Endodermal cell (in vitro differentiated cells): ENCODE measurements at places on chromosomes 7 and 10. TPM values are rescaled to one million over a fixed set of nuclear protein-coding genes. Genes with fewer than 3 reads are reported as not detected.

NPSR1 gene
- not detected in 2 replicates for total RNA-seq

PTF1A gene
- total RNA-seq = not detected in 3 replicates

FAM200A gene
- total RNA-seq = 6.5 to 10.6 TPM (median 7.7 TPM) in 3 replicates

DNA sequence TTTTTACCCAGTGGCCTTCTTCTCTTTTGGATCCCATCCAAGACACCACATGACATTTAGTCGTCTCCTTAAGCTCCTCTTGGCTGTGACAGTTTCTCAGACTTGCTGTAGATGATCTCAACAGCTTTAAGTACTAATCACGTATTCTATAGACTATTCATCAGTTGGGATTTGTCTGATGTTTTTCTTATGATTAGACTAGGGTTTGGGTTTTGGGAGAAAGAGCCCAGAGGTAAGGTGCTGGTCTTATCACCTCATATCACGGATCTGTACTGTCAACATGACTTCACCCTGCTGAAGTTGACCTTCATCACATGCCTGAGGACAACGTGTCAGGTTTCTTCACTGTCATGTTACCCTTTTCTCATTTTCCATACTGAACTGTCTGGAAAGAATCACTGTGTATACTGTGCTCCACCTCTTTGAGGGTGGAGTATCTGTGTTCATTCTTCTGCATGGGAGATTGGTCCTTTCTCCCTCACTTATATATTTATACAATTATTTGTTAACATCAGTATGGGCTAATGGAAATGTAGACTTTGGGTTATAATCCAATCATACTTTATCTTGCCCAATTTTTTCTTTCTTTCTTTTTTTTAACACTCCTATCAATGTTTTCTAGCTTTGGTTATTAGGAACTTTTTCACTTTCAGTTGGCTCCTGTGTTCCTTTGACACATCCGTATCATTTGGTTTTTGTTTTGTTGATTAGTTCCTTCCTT lies 6.4 kb upstream of the HKDC1 start:
- no peak for DNase-seq

DNA sequence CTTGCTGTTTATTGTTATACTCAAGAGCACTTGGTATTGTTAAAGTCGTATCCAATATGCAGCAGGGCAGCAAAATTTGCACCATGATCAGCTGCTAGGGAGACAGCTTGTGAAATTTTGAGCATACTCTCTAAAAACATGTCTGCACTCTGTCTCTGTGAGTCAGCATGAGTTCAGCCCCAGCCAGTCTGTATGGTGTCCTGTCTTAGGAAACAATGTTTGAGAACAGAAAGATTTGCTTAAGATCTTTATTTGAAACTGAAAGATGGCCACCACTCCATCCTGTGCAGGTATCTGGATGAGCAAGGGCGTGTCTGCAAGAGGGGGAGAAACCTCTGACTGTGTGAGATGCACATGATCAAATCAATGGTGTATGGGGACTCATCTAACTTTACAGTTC lies 97.1 kb downstream of the GNAI1 start:
- DNase-seq = no peak

DNA sequence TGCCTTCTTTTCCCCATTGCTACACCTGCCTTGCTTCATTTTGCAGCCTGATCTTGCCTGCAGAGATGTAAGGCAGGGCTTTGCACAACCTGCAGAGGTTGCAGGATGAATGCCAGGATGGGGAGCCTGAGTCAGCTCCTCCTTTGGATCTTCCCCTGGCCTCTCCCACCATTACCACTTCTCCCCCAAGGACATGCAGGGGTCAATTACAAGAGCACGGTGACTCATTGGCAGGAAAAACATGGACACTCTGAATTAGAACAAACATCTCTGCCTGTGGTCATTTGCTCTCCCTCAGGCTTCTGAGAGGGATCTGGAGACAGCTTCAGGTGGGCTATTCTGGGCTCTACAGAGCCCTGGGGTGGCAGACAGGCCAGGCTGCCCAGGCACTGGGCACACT lies 89.2 kb downstream of the HERPUD2 start:
- DNase-seq = no peak

DNA sequence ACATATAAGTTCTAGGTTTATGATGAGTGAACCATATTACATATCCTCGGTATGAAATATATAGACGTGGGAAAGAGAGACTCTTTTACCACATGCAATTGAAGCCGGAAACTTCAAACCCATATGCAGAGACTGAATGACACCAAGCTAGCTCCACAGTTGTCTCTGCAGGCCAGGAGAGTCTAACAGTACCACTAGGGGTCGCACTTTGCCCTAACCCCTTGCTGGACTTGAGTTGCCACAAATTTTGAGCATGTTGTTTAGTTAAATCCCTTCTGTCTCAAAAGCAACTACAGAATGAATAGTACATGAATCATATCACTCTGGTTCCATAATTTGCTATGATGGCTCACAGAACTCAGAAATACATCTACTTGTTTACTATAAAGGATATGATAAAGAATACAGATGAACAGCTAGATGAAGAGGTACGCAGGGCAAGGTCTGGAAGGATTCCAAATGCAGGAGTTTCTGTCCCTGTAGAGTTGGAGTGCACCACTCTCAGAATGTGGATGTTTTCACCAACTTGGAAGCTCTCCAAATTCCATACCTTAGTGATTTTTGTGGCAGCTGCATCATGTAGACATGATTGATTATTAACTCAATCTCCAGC lies 112.4 kb upstream of the YAE1 start:
- peak; percentile 90 for DNase-seq

DNA sequence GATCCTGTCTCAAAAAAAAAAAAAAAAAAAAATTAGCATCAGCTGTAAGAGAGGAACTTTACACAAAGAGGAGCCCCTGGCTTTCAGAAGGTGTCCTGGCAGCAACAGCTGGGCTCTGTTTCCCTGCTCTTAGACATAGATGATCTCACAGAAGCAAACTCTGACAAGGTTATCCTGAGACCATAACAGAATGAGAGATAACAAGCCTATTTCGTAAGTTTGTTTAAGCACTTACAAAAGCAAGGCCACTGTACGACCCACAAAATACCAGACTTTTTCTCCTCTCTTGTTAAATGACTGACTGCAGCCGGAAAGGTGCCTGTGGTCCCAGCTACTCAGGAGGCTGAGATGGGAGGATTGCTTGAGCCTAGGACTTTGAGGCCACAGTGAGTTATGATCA lies 33.3 kb upstream of the OTUD1 start:
- no peak for DNase-seq

DNA sequence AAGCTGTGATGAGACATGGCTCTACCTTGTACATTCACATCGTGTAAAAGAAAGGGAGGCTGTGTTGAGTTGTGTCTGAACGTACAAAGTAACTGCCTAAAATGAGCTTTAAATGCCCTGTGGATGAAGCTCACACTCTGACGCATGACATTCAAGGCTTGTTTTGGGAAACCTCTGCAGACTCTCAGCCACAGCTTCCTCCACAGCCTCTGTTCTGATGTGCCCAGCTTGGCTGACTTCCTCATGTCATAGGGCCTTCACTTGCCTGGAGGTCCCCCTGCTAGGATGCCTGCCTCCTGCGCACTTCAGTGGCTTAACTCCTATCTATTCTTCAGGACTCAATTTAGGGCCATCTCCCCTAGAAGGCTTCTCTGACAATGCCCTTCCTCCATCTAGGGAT lies 230.0 kb upstream of the HABP2 start:
- no peak for DNase-seq
